ENCODE measurements at places on chromosomes 1 and 21.

- no peak for DNase-seq
These were observed 259.3 kb upstream of the AJAP1 start for GRCh38 chr1:4395158-4395557.

DNA sequence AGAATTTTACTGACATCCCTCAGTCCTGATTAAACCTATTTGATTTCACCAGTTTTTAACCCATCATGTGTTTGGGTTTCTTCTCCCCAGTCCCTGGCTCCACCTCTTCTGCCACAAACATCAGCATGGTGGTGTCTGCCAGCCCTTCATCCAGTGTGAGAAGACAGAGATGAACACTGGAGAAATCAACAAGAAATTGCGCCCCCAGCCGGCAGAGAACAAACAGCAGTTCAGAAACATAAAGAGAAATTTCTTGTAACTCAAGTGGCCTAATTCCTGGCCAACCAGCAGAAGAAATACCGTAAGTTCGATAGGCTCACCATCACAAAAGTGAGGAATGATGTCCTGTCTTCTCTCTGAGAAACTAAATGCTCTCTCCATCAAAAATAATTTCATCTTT, 18.3 kb downstream of the S100A11 start:
- DNase-seq, result no peak

DNA sequence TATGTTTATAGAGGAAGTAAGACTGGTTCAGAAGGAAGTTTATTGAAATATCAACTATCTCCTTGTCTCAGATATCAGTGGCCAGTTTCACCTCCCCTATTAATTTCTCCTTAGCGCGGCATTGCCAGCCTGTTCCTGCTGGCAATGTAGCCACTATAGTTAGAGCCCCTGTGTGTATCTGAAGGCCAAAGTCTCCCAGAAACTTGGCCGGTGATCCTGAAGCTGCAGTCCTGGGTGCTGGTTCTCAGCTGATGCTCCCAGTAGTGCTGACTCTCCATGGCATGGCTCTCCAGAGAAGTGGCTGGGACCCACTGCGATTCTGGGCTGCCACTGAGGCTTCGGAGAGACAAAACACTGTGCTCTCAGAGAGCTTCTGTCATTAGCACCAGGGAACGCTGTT, 59.9 kb downstream of the TNN start:
- no peak for DNase-seq

GRCh38 chr1:151255381-151255780, 847 bp downstream of the PSMD4 start:
- no peak for DNase-seq

- DNase-seq, result no peak
These were observed 14.7 kb upstream of the DISC1 start for GRCh38 chr1:231611851-231612250.

- no peak for DNase-seq
These were observed 81.5 kb upstream of the ZP4 start for GRCh38 chr1:237972186-237972585.

DNA sequence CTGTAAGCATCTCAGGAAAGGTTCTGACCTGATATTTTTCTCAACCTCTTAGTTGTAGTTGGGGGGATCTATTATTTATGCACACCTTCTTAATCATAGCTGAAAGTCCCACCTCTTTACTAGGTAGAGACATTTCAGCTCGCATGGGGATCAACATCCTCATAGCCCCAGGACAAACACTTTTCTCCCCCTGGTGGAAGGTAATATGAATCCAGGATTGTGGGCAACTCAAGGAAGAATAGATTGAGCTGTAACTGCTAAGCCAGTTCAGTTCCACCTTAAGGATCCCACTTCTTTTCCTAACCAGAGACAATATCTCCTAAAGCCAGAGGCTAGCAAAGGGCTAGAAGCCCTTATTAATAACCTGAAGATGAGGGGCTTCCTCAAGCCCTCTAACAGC, 25.4 kb upstream of the SMYD3 start:
- no peak for DNase-seq

- no peak for DNase-seq
These were observed 26.0 kb downstream of the PTTG1IP start for GRCh38 chr21:44847261-44848056.

- no peak for DNase-seq
These were observed 19.0 kb downstream of the SLC37A1 start for GRCh38 chr21:42532466-42533181.

GRCh38 chr1:55280731-55281130, 65.6 kb upstream of the USP24 start:
- DNase-seq, result no peak

DNA sequence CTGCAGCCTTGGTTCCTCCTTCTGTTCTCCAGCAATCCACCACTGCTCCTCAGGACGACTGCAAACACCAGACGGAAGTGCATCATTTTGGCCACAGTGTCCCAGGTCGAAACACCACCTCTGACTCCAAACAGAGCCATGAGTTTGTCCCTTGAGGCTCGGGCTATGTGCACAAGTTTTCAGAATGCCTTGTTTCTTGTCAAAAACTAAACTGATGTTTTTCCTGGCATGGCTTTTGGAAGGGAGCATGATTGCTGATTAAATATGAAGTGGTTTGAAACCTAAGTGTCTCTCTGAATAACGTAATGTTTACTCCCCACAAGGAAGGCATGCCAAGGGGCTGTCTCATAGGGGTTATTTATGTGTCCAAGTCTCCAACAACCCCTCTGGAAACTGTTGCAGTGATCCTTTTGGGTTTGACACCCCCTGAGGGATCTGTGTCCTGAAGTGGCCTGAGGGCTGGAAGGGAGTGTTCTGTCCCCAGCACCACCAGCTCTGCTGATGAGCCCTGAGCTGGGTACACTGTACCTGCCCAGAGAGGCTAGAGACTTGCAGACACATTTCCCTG, 132.7 kb downstream of the PLPP3 start:
- DNase-seq, result no peak

- no peak for DNase-seq
These were observed 255.8 kb downstream of the TGFB2 start for GRCh38 chr1:218600968-218601367.

DNA sequence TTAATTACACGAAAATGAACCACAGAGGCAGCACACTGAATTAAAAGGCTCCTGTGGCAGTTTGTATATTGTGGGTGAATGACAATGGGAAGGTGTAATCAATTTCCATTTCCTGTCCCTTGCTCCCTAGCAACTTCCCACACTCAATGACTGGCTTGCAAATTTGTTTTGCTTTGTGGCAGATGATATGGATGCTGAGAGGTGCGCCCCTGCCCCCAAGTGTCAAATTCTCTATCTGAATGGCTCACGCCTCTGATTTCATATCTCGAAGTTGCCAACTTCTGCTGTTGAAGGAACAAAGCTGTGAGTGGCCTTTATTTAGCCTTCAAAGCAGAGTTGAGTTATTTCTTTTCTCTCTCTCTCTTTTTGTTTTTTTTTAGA, 86.0 kb downstream of the FOXD2 start:
- DNase-seq, result no peak

- no peak for DNase-seq
These were observed 103.6 kb downstream of the KIF26B start for GRCh38 chr1:245258271-245258920.

GRCh38 chr21:23534850-23535249, 2072.4 kb downstream of the MRPL39 start:
- DNase-seq, result no peak

DNA sequence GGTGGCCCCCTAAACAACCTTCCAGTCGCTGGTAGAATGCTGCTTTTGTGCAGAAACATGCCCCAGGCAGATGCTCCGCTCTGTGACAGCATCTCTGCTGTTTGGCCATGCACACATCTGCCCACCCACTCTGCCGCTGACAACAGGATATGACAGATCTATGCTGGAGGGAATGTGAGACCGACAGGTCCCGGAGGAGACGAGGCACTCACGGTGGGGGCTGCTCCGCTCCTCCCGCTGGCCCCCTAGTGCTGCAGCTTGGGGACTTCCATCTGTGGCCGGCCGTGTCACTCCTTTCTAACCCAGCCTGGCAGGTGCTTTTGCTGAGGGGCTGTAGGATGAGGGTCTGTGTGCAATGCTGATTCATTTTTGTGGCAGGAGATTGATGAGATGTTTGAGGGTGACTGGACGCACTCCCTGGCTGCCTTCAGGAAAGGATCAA, 49.1 kb upstream of the DMRTB1 start:
- DNase-seq, result no peak

DNA sequence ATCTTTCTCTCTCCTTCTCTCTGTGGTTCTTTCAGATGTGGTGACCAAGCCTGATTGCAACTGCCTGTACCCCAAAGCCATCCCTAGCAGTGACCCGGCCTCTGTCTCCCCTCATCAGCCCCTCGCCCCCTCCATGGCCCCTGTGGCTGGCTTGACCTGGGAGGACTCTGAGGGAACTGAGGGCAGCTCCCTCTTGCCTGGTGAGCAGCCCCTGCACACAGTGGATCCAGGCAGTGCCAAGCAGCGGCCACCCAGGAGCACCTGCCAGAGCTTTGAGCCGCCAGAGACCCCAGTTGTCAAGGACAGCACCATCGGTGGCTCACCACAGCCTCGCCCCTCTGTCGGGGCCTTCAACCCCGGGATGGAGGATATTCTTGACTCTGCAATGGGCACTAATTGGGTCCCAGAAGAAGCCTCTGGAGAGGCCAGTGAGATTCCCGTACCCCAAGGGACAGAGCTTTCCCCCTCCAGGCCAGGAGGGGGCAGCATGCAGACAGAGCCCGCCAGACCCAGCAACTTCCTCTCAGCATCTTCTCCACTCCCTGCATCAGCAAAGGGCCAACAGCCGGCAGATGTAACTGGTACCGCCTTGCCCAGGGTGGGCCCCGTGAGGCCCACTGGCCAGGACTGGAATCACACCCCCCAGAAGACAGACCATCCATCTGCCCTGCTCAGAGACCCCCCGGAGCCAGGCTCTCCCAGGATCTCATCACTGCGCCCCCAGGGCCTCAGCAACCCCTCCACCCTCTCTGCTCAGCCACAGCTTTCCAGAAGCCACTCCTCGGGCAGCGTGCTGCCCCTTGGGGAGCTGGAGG, 12.7 kb downstream of the CSF1 start:
- peak; percentile 23 for DNase-seq

DNA sequence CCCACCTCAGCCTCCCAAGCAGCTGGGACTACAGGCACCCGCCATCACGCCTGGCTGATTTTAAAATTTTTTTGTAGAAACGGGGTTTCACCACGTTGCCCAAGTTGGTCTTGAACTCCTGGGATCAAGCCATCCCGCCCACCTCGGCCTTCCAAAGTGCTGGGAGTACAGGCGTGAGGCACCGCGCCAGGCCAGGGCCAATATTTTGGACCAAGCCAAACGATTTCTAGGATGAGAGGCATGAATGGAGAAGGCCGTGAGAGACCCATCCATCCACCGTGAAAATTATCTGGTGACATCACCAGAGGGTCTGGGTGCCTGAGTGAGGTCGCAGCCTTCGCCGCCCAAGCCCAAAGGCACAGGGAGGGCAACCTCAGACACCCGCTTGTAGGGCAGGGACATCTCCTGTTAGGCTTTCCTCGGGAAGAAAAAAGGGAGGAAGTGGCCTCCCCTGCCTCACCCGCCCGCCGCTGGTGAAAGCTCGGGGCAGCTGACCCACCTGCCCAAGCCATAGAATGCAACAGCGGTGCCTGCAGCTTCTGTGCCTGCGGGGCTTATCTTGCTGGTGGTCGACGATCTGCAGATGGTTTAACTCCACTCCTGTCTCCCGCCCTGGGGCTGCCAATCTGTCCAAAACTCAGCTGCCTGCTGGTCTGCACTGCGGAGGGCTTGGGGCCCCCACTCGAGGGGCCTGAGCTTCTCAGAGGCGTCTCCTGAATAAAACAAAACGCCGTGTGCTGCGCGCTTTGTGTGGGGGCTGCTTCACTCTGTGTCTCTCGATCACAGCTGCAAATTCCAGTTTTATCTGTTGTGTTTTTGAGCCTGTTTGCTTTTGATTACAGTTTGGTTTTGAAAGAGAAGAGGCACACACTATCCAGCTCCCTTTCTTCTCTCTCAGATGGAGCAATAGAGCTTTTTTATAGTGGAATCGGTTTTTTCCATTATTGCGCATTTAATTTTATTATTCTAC, 85.8 kb downstream of the MRPS6 start:
- no peak for DNase-seq

- DNase-seq, result no peak
These were observed 22.5 kb downstream of the KIF26B start for GRCh38 chr1:245177071-245177900.

GRCh38 chr21:25283720-25284119, 323.6 kb downstream of the MRPL39 start:
- no peak for DNase-seq

DNA sequence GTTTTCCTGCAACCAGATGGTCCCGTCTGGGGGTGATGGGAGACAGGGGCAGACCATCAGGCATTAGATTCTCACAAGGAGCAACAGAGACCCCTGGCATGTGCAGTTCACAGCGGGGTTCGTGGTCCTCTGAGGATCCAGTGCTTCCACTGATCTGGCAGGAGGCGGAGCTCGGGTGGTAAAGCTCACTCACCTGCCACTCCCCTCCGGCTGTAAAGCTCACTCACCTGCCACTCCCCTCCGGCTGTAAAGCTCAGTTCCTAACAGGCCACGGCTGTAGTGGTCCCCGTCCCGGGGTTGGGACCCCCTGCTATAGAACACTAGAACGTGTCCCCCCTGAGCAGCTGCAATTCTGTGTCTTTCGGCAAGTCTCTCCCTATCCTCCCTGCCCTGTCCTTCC, 4.6 kb downstream of the KRTAP10-12 start:
- DNase-seq, result no peak

GRCh38 chr1:153000294-153000693, 1.3 kb upstream of the SPRR3 start:
- DNase-seq, result no peak

- no peak for DNase-seq
These were observed 86.9 kb downstream of the KCNJ15 start for GRCh38 chr21:38343691-38344090.

DNA sequence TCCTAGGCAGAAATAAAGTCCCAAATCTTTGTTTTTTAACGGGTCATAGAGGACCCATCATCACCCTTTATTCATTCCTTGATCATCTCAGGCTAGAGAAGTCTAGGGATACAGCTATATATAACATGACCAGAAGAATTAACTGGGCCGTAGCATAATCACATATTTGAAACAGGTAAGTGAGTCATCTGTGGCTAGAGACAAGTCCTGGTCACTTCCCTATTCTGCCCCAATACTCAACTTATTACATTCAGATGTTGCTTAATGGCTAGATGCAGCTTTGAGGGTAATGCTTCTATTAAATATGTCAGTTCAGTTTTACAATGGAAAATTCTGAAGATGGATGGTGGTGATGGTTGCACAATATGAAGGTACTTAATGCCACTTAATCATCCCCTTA, 47.0 kb downstream of the EXO1 start:
- DNase-seq, result no peak

DNA sequence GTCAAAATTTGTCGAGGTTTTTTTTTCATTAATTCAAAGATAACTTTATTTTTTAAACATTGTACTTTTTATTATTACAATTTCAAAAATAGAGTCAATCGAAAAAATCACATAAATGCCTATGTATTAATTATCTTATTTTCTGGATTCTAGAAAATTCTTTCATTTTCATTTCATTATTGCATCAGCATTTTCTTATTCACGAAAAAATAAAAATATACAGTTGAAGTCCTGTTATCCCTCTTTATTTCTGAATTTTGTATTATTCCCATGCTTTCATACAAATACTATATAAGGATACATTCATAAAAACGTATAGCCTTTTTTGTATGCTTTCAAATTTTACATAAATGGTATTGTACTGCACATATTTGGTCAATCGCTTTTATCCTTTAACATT, 681.0 kb upstream of the USP24 start:
- no peak for DNase-seq

- DNase-seq, result no peak
These were observed 54.8 kb downstream of the IER5 start for GRCh38 chr1:181143102-181143859.
